Memory B cell (primary cell): ENCODE measurements at places on chromosomes 2 and 18.
A peak's percentile ranks its signal among the peaks of the same experiment; 100 is the strongest.

DNA sequence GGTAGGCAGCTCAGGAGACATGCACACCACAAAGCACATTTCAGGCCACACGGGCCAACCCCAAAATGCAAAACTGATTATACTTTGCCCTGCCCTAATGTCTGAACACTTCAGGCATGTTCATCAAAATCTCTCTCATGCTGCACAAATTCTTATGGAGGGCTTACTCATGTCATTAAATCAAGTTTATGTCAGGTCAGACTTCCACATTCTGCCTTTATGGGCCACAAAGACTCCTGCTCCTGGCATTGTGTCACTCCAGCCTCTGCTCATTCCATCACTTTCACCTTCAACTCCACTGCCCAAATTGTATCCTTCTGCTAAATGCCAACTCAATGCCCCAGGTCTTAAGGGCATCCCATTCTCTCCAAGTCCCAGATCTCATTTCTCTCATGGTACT is 9.2 kb downstream of the UXS1 start:
- peaks cover 31% of the 10 kb centered on the region for H3K4me1 ChIP-seq
- no peak for DNase-seq
- H3K27me3 ChIP-seq = no peaks in the 10 kb centered on the region

- H3K36me3 ChIP-seq = no peaks in the 10 kb centered on the region
- H3K4me1 ChIP-seq = peaks cover 4% of the 10 kb centered on the region
- no peak overlapping the region for H3K4me3 ChIP-seq
- H3K27ac ChIP-seq = no peak overlapping the region
Measured at GRCh38 chr2:54373855-54374254, 82.3 kb upstream of the SPTBN1 start.

DNA sequence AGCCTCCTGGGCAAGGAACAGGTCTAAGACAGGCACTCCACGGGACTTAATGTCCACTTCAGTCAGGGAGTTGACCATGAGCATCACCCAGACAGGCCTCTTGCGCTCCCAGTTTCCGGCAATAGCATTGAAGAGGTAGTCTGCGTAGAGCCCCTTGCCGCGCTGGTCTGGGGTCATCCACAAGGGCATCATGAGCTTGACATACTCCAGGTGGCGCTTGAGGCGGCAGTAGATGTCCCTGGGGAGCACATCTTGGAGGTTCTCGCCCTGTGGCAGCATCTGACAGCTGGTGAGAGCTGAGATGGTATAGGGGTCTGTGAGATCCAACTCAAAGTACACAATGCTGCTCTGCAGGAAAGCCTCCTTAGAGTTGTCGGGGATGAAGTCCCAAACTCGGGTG is 10.6 kb downstream of the TRABD2A start:
- peaks cover 7% of the 10 kb centered on the region for H3K4me1 ChIP-seq
- peak overlapping the region; percentile 22 for H3K27ac ChIP-seq
- DNase-seq = peak; percentile 20
- no peak overlapping the region for H3K4me3 ChIP-seq
- no peaks in the 10 kb centered on the region for H3K27me3 ChIP-seq

GRCh38 chr18:52228166-52228565 is 111.8 kb upstream of the DCC start:
- H3K27ac ChIP-seq = no peak overlapping the region
- H3K36me3 ChIP-seq = no peaks in the 10 kb centered on the region
- no peaks in the 10 kb centered on the region for H3K27me3 ChIP-seq
- no peaks in the 10 kb centered on the region for H3K4me1 ChIP-seq
- H3K4me3 ChIP-seq = no peak overlapping the region
- DNase-seq = no peak

- no peaks in the 10 kb centered on the region for H3K27me3 ChIP-seq
- peaks cover 22% of the 10 kb centered on the region for H3K4me1 ChIP-seq
- peaks cover 27% of the 10 kb centered on the region for H3K36me3 ChIP-seq
- no peak for DNase-seq
- H3K4me3 ChIP-seq = peak overlapping the region; percentile 63
Measured at GRCh38 chr18:32730068-32730467, 42.8 kb downstream of the KLHL14 start.

- H3K36me3 ChIP-seq = no peaks in the 10 kb centered on the region
- H3K4me3 ChIP-seq = no peak overlapping the region
- peaks cover 64% of the 10 kb centered on the region for H3K4me1 ChIP-seq
- peak overlapping the region; percentile 7 for H3K27ac ChIP-seq
Measured at GRCh38 chr2:30273574-30273929, 42.2 kb downstream of the LBH start.

DNA sequence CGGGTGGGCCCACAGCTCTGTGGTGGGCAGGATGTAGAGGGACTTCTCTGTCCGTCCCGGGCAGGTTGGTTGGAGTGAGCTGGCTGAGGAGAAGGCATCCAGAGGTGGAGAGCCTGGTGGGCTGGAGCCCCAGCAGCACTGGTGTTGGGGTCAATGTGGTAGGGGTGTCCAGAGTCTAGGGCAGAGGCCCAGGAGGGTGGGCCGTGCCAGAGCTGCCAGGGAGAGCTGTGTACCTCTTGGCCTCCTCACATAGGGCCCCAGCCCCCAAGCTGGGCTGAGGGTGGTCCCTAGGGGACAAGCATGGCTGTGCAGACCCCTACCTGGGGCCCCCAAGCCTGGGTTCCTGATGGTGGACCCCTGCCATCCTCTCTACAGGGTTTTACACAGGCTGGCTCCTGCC is 16.0 kb downstream of the ANO7 start:
- no peaks in the 10 kb centered on the region for H3K36me3 ChIP-seq
- H3K4me3 ChIP-seq = no peak overlapping the region
- peaks cover 2% of the 10 kb centered on the region for H3K27me3 ChIP-seq
- no peak for DNase-seq
- no peaks in the 10 kb centered on the region for H3K4me1 ChIP-seq

DNA sequence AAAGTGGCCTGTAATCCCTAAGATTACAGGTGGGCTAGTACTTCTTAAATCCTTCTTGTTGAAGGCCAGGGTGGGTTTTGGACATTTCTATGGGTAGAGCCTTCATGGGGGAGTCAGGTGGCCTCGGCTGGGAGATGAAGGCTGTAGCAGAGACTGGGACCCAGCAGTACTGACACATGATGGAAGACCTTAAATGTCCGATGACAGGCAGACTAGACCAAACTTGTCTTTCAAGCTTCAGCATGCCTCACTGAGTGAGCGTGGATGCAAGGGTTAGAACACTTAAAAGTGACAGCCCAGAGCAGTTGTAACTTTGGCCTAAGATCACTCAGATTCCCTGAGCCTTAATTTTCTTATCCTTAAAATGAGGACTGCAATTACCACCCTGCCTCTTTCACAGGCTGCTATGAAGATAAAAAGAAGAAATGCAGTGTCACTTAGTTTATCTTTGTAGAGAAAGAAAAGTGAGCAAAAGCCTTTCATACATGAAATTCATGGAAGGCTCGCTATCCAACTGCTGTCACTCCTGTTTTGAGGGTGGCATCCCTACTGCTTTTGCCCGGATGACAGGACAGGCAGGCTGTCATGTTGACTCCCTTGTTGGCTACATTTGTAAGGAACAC is 19.5 kb downstream of the PLEK start:
- no peak for DNase-seq
- peak overlapping the region; percentile 99 for H3K27ac ChIP-seq
- no peaks in the 10 kb centered on the region for H3K27me3 ChIP-seq
- H3K4me3 ChIP-seq = no peak overlapping the region
- H3K36me3 ChIP-seq = peaks cover 55% of the 10 kb centered on the region

DNA sequence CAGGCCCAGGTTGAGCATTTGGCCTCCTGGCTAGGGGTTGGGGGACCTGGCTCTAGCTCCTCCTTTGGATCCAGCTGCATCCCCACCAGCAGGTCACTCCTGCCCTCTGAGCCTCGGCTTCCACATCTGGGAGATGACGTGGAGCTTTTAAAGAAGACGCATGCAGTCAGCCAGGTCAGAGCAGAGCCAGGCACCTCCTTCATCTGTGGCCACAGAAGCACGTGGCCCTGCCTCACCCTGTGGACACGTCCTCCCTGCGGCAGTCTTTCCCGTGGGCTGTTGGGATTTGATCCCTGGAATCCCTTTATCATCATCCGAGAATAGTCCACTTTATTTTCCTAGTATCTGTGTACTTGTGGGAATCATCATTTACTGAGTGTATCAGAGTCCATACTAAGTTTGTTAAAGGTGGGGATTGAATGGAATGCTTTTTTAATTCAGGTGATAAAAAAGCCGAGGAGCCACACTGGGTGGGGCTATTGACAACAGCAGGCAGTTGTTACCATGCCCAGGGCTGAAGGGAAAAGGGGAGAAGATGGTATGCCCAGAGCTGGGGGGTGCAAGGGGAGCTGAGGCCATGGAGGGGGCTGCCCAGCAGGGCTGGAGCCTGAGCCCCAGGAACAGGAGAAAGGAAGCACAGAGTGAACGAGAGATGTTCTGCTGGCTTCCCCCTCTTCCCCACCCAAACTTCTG is 170.1 kb downstream of the LAMA1 start:
- no peaks in the 10 kb centered on the region for H3K4me1 ChIP-seq
- no peak overlapping the region for H3K4me3 ChIP-seq
- H3K27ac ChIP-seq = no peak overlapping the region
- no peaks in the 10 kb centered on the region for H3K36me3 ChIP-seq

GRCh38 chr18:79458917-79459803 is 63.4 kb downstream of the NFATC1 start:
- peak overlapping the region; percentile 95 for H3K27ac ChIP-seq
- H3K36me3 ChIP-seq = peaks cover 18% of the 10 kb centered on the region
- peaks cover 38% of the 10 kb centered on the region for H3K4me1 ChIP-seq
- DNase-seq = no peak
- H3K27me3 ChIP-seq = no peaks in the 10 kb centered on the region
- H3K4me3 ChIP-seq = peak overlapping the region; percentile 84

- no peak for DNase-seq
- no peaks in the 10 kb centered on the region for H3K27me3 ChIP-seq
- H3K4me3 ChIP-seq = no peak overlapping the region
- peaks cover 1% of the 10 kb centered on the region for H3K36me3 ChIP-seq
- no peak overlapping the region for H3K27ac ChIP-seq
Measured at GRCh38 chr2:62119311-62119974, 76.5 kb upstream of the B3GNT2 start.

DNA sequence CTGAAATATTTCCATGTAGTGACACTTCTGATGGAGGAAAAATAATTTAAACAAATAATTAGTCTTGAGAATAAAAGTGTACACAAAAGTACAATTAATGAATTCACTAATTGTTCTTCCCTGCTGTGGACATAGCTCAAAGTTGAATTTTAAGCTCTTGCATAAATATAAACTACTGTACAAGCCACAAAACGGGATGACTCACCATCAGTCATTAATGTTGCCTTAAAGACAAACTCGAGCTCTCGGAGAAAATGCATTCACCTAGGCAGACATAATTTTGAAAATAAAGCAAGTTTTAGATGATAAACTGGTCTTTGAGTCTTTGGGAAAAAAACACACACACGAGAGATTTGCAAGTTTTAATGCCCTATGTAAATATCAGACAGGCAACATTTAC is 436.4 kb downstream of the ZNF521 start:
- H3K27me3 ChIP-seq = no peaks in the 10 kb centered on the region
- H3K4me1 ChIP-seq = no peaks in the 10 kb centered on the region
- H3K36me3 ChIP-seq = no peaks in the 10 kb centered on the region
- DNase-seq = no peak
- H3K27ac ChIP-seq = no peak overlapping the region

DNA sequence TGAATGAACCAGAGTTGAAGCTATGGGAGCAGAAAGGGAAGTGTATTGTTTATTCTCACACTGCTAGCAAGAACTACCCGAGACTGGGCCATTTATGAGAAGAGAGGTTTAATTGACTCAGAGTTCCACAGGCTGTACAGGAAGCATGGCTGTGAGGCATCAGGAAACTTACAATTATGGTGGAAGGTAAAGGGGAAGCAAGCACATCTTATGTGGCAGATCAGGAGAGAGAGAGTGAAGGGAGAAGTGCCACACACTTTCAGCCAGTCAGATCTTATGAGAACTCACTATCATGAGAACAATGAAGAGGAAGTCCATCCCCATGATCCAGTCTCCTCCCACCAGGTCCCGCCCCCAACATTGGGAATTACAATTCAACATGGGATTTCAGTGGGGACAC is 383.2 kb upstream of the SLC14A2 start:
- H3K4me1 ChIP-seq = no peaks in the 10 kb centered on the region
- H3K4me3 ChIP-seq = no peak overlapping the region
- H3K27me3 ChIP-seq = peaks cover 1% of the 10 kb centered on the region
- no peaks in the 10 kb centered on the region for H3K36me3 ChIP-seq
- DNase-seq = no peak

- no peaks in the 10 kb centered on the region for H3K36me3 ChIP-seq
- H3K4me1 ChIP-seq = no peaks in the 10 kb centered on the region
- peaks cover 16% of the 10 kb centered on the region for H3K27me3 ChIP-seq
Measured at GRCh38 chr2:236986524-236987330, 99.0 kb upstream of the COPS8 start.

DNA sequence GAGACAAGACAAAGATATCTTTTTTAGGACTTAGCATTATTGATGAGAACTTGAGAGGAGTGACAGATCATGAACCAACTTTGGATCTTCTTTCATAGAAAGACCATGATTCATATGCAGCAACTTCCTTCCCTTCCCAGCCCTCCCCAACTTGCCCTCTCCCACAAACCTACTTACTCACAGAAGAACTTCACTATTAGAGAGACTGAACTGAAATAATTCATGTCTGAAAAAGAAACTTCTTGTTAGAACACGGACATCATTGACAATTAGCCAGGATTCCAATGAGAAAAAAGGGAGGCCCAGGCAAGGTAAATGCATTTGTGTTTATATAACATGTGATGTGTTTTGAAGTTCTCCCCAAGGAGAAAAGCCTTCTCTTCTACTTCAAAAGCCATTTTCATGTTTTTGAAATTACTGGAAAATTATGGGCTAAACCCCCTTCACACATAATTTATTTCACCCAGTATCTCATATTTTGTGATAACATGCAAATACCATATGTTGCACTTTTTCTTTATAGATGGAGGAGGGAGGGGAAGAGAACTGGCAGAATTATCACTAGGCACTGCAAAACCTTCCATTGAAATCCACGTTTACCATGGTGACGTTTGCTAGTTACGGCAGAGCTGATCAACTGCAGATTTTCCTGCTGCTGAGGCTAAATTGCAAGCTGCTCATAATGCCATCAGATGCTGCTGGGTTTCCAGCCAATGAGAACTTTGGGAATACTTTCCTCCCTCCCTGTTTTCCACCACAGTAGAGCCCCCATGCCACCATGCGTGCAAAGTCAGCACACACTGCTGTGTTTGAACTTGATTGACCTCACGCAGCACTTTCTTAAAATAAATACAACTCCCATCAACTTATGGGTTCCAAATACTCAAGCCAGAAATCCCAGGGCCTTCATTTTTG is 294.7 kb downstream of the MEIS1 start:
- no peak overlapping the region for H3K4me3 ChIP-seq
- H3K27ac ChIP-seq = no peak overlapping the region
- no peaks in the 10 kb centered on the region for H3K27me3 ChIP-seq
- H3K4me1 ChIP-seq = no peaks in the 10 kb centered on the region

DNA sequence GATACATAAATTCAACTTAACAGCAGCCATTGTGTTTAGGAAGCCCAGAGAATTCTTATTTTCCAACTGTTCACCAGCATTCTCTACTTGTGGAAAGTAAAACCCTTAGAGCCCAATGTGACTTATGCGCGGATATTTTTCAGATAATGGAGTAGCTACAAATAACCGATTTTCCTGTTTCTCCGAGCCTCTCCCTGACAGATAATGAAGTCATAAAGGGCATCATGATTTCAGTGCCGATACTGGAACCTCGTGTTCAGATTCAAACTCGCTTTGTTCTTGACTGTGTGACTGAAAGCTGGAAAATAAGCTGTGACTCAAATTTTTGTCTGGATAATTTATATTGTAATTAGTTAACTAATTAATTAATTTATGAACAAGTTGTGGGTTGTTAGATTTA is 228.2 kb downstream of the VAPA start:
- no peaks in the 10 kb centered on the region for H3K4me1 ChIP-seq
- no peak for DNase-seq
- H3K27ac ChIP-seq = no peak overlapping the region
- no peak overlapping the region for H3K4me3 ChIP-seq

GRCh38 chr18:34710934-34711333 is 836 bp downstream of the DTNA start:
- H3K27ac ChIP-seq = no peak overlapping the region
- H3K36me3 ChIP-seq = no peaks in the 10 kb centered on the region
- peaks cover 3% of the 10 kb centered on the region for H3K27me3 ChIP-seq
